D721Med (cell line): ENCODE measurements at places on chromosomes 12 and 14.
A peak's percentile ranks its signal among the peaks of the same experiment; 100 is the strongest.

DNA sequence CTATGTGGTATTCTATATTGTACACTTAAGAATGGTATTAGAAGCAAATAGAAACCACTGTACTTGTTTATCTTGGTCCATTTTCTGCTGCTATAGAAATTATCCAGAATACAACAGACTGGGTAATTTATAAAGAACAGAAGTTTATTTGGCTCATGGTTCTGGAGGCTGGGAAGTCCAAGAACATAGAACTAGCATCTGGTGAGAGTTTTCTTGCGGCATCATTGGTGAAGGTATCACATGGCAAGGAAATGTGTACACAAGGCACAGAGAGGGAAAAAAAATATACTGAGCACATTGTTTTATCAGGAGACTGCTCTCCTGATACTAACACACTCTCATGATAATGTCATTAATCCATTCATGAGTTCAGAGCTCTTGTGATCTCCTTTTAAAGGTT lies 130.3 kb upstream of the STXBP6 start:
- DNase-seq: no peak

DNA sequence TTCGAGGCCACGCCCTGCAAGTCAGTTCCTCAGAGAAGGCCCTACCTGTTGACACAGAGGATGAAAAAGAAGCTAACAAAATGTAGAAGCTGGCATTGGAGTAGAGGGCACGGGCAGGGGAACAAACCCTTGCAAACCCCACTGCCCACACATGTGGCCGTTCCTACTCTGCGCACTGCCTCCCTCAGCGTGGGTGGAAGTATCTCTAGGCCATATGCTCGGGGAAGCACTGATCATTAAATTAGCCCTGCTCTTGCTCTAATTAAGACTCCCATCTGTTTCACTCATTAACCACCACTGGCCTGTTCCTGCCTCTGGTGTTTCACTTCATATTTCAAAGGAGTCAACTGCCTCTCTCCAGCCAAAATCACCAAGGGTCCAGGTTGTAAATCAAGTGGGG lies 201.2 kb upstream of the SFSWAP start:
- no peak for DNase-seq

DNA sequence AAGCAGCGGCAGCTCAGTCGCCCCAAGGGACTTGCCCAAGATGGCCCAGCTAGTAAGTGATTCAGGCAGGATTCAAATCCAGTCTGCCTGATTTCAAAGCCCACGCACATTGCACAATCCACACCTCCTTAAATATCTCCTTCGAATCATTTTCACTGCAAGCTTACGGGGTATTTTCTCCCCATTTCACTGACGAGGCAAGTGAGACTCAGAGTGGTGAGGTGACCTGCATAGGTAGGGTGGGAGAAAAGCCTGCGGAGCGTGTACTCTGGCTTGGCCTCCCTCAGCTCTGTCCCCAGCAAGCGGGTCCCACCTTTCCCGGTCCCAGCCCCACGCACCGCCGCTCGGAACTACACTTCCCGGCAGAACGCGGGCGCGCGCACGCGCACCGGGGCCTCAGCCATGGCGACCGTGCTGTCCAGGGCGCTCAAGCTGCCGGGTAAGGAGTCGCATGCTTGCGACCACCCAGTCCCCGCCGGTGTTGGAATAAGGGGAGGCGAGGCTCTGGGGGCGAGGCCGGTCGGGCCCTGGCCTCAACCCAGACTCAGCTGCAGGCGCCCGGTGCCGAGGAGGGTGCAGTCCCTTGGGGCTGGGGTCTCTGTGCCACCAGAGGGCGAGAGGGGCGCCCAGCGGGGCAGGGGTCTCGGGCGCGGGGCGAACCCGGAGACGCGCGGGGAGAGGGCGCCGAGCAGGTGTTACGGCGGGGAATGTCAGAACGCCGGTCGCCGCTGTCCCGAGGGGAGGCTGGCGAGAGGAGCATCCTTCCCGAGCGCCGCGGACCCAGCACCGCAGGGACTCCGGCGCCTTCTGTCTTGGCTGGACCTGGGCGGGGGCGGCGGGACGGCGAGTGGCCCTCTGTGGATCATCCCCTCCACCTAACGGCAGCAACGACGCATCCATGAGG lies at the start of gene FAM234B:
Gene FAM234B (plus strand): TSS at position 380 of the 904 bp plus-strand sequence. CDS start 23 bp downstream, at position 403.
- peak; percentile 83 for DNase-seq

DNA sequence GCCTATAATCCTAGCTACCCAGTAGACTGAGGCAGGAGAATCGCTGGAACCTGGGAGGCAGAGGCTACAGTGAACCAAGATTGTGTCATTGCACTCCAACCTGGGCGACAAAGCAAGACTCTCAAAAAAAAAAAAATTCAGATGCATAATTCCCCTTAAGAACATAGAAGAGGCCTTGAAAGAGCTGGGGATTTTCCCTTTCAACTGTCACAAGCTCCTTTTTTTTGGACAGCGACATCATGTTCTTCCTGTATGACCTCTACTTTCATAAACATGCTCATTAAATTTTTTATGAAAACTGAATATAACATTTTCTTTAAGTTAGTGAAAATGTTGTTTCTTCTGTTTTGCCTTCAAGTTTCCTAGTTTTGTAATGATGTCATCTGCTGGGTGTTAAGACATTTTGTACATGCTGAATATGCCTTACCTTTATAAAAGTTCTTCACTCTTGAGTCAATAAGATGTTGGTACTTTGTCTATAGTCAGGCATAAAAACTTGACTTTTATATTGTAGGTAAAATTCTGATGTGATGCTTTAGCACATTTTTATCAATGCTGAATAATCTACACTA lies 76.0 kb downstream of the PTHLH start:
- no peak for DNase-seq
